ENCODE measurements at places on chromosomes 3 and 15.
A peak's percentile ranks its signal among the peaks of the same experiment; 100 is the strongest.

- DNase-seq, result no peak
Observed at GRCh38 chr3:134163096-134163495, 87.6 kb downstream of the RYK start.

DNA sequence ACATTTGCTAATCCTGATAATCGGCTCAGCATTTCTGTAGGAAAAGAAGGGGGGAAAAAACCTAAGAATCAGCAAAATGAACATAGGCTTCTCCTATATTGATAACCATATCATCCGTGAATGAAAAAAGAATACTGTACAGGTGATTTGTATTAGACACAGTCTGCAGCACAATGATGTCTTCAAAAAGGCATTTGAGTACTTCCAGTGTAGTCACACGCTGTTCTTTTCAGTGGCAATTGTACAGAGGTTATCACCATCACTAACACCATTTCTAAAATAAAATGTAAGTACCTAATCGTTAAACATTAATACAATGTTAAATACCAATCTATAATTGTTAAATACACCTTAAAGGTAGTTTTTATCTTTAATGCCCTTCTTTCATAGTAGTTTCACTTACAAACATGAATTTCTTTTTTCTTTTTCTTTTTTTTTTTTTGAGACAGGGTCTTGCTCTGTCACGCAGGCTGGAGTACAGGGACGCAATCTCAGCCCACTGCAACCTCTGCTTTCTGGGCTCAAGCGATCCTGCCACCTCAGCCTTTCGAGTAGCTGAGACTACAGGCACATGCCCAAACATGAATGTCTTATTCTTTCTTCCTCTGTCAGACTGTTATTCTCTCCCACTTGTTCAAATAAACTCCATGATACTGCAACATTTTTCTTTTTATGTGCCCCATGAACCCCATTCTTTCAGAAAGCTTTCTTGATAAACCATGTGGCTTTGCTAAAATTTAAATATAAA, 18.4 kb downstream of the GOLGB1 start:
- DNase-seq, result no peak

DNA sequence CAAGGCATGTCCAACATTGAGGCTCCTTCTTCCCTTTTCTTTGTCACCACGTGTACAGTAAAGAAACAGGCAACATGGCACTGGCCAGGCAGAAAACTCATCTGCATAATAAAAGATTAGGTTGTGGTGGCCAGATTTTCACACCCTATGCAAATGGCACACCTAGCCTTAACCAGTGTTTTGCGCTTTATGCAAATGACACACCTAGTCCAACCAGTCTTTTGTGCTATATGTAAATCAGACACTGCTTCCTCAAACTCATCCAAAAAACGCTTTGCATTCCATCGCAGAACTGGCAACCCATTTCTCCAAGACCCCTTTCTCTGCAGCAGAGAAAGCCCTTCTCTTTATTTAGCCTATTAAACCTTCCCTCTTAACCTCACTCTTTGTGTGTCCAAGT, 109.1 kb downstream of the ZNF385D start:
- DNase-seq, result no peak

GRCh38 chr15:39433376-39433775, 147.5 kb upstream of the THBS1 start:
- no peak for DNase-seq

- no peak for DNase-seq
Observed at GRCh38 chr15:35071106-35071505, 14.0 kb downstream of the NANOGP8 start.

- DNase-seq, result no peak
Observed at GRCh38 chr15:26891448-26892181, 24.8 kb downstream of the GABRA5 start.

GRCh38 chr15:58862326-58862725, 71.2 kb downstream of the SLTM start:
- DNase-seq, result no peak

DNA sequence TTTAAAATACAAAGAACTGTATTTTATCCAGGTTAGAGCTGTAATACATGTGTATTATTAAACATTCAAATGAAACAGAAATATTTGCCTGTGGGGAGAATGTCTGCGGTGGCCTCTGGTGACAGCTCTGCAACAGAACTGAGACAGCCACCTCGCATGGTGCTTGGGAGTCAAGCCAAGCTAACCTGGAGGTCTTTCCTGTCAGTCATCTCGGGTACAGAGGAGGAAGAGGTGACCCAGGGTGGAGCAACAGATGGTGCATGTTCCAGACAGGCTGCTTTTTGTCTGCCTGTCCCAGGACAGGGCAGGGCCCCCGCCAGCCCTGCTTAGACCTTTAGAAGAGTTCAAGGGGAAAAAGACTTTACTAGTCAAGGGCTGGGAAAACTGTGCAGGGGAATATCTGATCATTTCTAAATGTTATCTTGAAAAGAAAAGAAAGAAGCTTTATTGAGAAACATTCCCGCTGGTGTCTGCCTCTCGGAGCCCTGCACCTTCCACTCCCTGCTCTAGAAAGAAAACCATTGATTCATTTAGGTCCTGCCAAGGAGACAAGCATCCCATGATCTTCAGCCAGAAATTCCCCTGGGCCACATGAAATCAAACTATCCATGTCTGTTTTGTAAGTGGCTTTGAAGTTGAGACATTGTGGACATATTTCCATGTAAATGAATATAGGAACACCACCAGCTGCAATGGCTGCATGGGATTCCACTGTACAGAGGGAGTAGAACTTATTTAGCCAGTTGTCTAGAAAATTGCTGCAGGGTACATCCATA, 5.5 kb upstream of the NR2E3 start:
- no peak for DNase-seq

- DNase-seq, result no peak
Observed at GRCh38 chr3:132822266-132822665, 100.1 kb upstream of the NPHP3 start.

- no peak for DNase-seq
Observed at GRCh38 chr3:188348435-188349244, 194.7 kb downstream of the LPP start.

DNA sequence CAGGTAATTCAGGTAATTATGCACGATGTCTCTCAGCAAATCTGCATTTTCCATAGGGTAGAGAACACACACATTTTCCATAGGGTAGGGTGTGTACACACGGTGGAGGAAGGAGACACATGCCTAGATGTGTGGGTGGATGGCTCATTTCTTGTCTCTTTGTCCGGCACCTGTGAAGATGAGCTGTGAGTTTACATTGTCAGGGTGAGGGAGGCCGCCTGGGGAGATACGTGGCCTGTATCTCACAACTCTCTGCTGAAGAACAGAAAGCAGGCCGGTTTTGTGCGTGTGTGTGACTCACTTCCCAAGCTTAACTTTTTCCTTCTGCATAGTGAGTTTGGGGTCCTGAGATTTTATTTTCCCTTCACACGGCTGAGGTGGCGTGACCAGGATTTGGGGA, 60.3 kb downstream of the SLC6A6 start:
- no peak for DNase-seq

- DNase-seq, result no peak
Observed at GRCh38 chr3:172065527-172065926, 26.1 kb downstream of the FNDC3B start.

GRCh38 chr3:76871655-76872054, 168.2 kb upstream of the ROBO2 start:
- DNase-seq, result no peak

DNA sequence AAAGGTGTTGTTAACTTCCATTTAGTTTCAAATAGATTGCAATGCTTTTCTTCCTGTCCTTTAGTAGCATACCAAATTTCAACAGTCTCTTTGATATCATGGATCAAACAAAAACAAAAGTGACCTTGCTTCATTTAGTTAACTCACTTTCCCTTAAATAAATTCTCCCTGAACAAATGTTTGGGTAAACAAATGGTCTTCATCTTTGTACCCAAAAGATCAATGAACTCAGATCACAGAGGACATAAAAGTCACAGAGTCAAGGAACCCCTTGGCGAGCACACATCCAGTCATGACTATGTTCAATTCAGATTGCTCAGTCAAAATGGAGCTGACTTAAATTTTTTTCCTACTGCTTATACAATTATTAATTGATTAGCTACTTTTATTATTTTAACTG, 20.6 kb upstream of the AQP9 start:
- no peak for DNase-seq

- DNase-seq, result no peak
Observed at GRCh38 chr15:99542828-99543227, 23.0 kb upstream of the MEF2A start.

DNA sequence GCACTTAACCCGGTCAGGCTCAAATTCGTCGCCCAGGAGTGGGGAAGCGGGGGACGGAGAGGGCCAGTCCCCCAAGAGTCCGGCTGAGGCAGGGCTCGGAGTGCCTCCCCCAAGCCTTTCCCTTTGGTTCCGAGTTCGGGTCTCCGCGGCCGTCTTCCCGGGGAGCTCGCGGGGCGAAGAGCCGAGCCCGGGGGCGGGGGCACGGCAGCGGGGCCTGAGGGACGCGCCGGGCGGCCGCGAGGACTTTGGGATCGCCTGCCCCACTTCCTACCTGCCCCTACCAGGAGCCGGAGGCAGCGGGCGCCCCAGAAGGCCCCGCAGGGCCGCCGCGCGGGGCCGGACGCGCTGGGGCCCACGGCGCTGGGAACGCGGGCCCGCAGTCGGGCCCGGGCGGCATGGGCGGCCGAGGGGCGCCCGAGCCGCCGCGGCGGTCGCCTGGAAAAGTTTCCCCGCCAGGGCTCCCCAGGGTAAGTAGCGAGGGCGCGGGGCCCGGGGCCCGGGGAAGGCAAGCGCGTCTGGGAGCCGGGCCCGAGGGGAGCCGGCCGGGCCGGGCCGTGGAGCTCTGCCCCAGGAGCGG, 2.8 kb downstream of the FURIN start:
- DNase-seq, result peak; percentile 49

- no peak for DNase-seq
Observed at GRCh38 chr3:43525941-43526607, 95.7 kb downstream of the ANO10 start.

DNA sequence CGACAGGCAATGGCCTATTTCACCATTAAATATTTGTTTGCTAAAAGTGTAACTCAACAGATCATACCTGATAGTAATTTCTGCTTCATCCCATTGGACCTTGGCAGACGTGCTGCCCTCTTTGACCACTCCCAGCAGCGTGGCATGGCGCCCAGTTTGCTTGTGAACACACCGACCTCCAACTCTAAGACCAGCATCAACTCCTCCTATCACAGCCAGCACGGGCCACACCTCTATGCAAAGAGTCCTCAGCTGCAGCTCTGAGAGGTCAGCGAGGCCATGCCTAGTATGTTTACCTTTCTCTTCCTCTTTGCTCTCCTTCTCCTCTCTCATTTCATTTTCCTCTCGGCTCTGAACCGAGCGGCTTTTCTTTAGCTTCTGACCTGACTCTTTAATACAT, 80.6 kb downstream of the FBXL22 start:
- DNase-seq, result no peak

DNA sequence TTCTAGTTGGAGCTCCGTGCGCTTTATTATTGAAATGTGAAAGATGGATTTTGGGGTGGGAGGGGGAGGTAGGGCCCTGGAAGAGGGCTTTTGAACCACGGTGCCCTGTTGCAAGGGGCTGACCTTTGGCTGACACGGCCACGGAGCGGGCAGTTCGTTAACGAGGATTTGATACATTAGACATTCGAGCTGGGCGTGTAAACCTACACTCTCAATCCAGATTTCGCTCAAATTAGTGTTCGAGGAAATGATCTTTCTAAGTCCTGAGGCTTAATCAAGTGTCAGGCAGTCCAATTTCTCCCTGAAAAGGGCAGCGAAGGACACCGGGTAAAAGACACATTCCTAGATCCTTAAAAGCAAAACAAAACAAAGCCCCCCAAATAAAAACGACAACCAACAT, 13.0 kb downstream of the ZIC1 start:
- no peak for DNase-seq

- DNase-seq, result no peak
Observed at GRCh38 chr3:106963442-106963841, 413.8 kb upstream of the CCDC54 start.

- DNase-seq, result no peak
Observed at GRCh38 chr3:87855616-87856015, 203.2 kb downstream of the CGGBP1 start.

DNA sequence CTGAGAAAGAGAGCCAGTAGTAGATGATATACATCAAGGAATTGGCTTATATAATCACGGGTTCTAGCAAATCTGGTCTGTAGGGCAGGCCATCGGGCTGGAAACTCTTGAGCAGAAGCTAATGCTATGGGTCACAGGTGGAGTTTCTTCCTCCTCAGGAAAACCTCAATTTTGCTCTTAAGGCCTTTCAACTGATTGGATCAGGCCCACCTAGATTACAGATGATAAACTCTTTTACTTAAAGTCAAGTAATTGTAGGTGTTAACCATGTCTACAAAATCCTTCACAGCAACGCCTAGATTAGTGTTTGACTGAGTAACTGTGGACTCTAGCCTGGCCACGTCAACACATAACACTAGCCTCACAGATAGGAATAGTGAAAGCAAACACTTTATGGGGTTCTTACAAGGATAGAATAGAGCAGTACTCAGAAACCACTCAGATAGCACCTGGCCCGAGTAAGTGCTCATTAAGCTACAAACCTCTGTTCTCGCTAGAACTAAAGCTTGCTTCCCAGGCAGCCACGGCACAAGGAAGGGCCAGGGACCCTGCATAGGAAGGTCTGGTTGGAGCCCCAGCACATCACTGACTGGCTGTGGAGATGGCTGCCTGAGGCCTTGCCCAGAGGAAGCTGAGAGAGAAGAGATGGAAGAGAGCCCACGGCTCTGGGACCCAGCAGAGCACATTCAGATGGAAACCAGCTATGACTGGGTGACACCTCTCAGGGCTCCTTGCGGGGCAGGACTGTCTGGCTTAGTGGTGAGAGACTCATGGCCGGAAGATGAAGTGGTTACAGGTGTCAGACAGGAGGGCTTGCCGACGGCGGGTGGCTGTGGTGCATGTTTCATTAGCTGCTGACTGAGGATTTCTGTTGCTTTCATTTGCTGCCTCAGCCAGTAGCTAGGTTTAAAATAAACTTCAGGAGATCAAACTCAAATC, 202.5 kb upstream of the TLE3 start:
- peak; percentile 76 for DNase-seq

GRCh38 chr3:158269942-158270341, 160.1 kb downstream of the RSRC1 start:
- DNase-seq, result no peak

GRCh38 chr3:183428447-183429211, at the start of gene MCF2L2:
Gene MCF2L2, minus strand, starts transcription at chr3:183428619. Its CDS starts 642 bp downstream, at chr3:183427977.
- peak; percentile 76 for DNase-seq

GRCh38 chr15:100005013-100005412, 271.8 kb upstream of the LYSMD4 start:
- no peak for DNase-seq

GRCh38 chr3:188349351-188349901, 195.5 kb downstream of the LPP start:
- DNase-seq, result no peak

GRCh38 chr3:16687221-16687620, 82.0 kb upstream of the DAZL start:
- no peak for DNase-seq

GRCh38 chr15:69725275-69725674, 272.7 kb downstream of the RPLP1 start:
- no peak for DNase-seq

GRCh38 chr15:62212741-62213140, 47.7 kb upstream of the C2CD4B start:
- DNase-seq, result no peak

- no peak for DNase-seq
Observed at GRCh38 chr3:158226429-158226828, 116.5 kb downstream of the RSRC1 start.

- DNase-seq, result no peak
Observed at GRCh38 chr15:52068004-52068615, 44.5 kb downstream of the BCL2L10 start.

- DNase-seq, result no peak
Observed at GRCh38 chr15:69836048-69836447, 261.7 kb downstream of the TLE3 start.
